ENCODE measurements at places on chromosomes 3 and 15.

DNA sequence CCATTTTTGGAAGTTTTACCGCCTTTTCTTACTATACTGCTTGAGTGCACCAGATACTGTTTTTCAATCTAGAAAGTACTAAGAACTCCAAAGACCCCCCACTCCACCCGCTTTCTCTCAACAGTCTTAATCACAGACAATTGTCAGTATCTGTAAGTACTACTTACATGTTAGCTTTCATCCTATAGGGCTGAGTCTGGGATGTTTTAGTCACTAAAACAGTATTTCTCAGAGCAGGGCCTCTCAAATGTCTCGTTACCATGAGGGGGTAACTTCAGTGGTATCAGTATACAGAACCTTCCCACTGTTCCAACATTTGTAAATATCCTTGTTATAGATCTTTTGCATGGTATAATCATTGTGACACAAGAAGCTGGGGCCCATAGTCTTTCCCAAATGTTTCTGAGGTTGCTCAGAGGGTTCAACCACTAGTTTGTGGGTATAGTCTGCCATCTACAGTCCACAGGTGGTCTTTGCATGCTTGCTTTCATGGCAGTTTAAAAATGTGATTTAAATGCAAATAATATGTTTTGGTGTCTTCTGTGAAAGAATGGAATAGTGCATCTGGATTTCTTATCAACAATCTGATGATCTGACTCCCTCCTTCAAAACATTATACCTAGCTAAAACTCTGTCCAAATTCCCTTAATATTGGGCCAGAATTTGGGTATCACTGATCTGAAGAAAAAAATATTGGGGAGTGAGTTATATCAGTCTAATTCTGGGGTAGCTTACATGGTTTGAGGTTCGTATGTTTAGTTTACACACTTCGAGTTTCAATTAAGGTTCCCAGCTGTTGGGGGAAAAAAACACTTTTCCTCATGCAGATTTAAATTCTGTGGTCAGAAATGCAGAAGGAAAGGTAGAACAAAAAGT, 18.0 kb upstream of the DNAJC13 start:
- DNase-seq, result peak; percentile 60

- DNase-seq, result no peak
These were observed 72.4 kb upstream of the BBX start for GRCh38 chr3:107450254-107450893.

- DNase-seq, result no peak
These were observed 47.5 kb downstream of the CFAP92 start for GRCh38 chr3:128946411-128946810.

DNA sequence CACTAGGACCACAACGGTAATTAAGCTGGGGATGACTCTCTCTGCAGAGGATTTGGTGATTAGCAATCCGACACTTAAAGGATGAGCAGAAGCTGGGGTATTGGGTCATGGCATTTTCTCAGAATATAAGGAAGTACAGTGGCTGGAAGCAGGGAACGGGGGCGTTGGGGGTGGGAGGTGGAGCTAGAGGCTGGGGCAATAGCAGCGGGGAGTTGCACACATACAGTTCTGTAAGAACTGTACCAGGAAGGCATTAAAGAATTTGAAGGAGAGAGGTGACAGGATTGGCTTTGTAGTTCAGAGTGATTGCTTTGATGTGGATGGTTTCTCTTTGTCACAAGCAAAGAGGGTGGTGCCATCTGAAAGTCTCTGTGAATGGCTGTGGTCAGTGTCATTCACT, 28.2 kb downstream of the PSMD6 start:
- DNase-seq, result no peak

DNA sequence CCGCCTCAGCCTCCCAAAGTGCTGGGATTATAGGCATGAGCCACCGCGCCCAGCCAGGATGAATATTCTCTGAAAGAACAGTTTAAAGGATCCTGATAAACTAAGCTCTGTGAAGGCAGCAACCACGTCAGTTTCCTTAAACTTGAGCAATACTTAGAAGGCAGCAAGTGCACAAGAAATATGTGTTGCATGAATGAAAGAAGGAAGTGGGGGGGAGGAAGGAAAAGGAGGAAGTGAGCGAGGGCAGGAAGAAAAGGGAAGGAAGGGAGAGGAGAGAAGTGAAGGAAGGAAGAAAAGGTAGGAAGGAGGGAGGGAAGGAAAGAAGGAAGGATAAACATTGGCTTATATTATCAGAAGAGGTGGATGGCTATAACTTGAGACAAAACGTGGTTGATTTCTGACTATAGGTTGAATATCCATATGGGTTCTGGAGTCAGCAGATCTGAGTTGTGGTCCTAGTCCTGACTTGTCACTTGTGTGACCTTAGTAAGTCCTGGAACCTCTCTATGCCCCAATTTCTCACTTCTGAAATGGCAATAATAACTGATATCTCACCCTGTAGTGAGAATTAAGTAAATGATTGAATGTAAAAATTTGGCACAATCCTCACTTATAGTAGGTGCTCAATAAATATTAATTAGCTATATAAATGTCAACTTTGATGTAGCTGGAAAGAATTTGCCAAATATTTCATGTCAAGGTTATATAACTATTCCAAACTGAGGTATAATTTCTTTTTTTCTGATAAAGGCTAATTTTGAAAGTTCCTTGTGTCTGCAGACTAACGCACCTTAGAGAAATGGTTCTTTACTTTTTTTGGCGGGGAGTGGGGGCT, 12.0 kb upstream of the SEMA4B start:
- DNase-seq, result no peak

- DNase-seq, result no peak
These were observed 11.4 kb upstream of the PRR20G start for GRCh38 chr3:127299276-127299675.

DNA sequence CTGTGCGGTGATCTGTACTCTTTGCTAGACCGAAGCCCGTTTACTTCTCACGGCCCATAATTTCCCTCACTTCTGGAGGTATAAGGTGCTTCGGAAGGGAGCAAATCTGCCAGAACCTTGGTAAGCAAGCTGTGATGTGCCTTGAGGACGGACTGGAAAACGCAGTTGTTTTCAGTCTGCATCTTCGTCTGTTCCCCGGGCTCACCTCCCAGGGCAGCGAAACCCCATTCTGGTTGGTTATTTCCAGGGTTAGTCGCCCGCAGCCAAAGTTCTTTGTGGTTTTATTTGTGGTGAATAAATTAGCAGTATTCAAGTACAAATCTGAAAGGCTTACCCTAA, 401 bp downstream of the RAMAC start:
- peak; percentile 4 for DNase-seq

DNA sequence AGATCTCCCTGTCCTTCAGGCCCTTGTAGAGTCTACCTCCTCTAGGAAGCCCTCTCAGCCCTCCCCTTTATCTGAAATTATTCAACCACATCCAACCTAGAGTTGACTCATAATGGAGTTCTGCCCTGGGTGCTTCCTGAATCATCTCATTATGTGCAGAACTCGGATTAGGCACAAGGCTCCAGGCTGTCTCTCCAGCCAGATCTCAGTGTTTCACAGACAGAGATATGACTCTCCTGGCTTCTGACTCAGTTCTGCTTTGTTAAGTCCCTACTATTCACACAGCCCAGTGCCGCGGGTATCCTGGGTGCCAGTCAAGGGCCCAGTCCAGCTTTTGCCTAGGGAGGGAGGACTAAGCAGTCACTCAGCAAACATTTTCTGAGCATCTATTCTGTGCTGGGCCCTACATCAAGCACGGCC, 9.3 kb downstream of the STRA6 start:
- no peak for DNase-seq

- no peak for DNase-seq
These were observed 36.3 kb downstream of the SCN11A start for GRCh38 chr3:39015418-39015817.

GRCh38 chr3:179321668-179322285, 1.1 kb upstream of the ZNF639 start:
- DNase-seq, result peak; percentile 48

- no peak for DNase-seq
These were observed 36.7 kb upstream of the ADPGK start for GRCh38 chr15:72820278-72820677.

GRCh38 chr3:12579905-12580304, 23.0 kb downstream of the MKRN2 start:
- no peak for DNase-seq

GRCh38 chr3:107954845-107955244, 136.0 kb downstream of the CD47 start:
- no peak for DNase-seq

DNA sequence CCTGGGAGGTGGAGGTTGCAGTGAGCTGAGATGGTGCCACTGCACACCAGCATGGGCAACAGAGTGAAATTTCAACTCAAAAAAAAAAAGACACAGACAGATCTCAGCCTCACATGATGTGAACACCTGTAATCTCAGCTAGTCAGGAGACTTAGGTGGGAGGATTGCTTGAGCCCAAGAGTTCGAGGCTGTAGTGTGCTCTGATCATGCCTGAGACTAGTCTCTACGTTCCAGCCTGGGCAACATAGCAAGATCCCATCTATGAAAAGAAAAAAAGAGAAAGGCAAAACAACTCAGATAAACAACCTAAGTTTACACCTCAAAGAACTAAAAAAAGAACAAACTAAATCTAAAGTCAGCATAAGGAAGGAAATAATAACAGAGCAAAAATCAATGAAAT, 11.0 kb downstream of the SCAPER start:
- DNase-seq, result no peak

GRCh38 chr3:197286678-197287077, 11.7 kb downstream of the DLG1 start:
- DNase-seq, result no peak

DNA sequence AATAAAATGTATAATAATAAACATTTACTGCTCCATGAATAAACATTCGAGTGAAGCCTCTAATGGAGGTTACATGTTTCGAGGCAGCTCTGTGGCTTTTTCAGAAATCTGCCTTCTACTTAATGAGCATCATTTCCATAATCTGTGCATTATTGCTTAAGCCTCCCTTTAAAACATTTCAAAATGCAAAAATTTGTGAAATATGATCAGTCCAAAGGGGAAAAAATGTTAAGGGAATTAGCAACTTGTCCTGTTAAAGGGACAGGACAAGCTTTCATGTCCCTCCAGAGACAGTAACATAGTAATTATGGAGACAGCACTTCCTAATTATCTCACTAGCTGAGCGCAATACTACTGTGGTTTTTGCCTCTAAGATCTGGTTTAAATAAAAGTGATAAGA, 886.6 kb upstream of the CFAP20DC start:
- no peak for DNase-seq

GRCh38 chr3:45730409-45731154, 41.4 kb downstream of the SACM1L start:
- DNase-seq, result no peak

DNA sequence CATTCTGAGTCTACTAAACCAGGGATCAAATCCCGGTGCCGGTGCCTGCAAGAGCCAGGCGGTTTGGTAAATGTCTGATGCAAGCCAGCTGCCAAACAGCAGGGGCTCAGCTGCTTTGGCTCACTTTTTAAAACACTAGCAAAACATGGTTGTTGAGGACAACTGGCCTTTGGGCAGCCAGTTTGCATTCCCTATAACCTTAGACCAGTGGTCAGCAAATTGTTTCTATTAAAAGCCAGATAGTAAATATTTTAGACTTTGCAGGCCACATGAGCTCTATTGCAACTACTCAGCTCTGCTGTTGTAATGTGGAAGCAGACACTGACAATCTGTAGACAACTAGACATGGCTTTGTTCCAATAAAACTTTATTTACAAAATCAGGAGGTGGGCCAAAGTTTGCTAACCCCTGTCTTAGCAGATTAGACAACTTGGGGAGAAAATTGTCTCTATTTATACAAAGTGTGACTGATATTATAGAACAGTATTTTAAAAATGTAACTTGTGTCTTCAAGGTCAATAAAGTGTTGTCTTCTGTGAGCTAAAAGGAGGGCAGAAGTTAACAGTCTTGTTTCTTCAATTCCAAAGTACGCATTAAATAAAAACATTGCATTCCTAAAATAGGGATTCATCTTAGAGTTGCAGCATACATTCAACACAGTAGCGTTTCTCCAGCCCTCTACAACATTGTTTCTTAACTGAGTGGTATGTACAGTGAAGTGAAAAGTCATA, 67.6 kb downstream of the SSUH2 start:
- peak; percentile 97 for DNase-seq

- DNase-seq, result no peak
These were observed 42.5 kb downstream of the TRAK1 start for GRCh38 chr3:42133500-42134298.

- peak; percentile 90 for DNase-seq
These were observed 388.0 kb downstream of the ZBTB20 start for GRCh38 chr3:114758831-114759699.

DNA sequence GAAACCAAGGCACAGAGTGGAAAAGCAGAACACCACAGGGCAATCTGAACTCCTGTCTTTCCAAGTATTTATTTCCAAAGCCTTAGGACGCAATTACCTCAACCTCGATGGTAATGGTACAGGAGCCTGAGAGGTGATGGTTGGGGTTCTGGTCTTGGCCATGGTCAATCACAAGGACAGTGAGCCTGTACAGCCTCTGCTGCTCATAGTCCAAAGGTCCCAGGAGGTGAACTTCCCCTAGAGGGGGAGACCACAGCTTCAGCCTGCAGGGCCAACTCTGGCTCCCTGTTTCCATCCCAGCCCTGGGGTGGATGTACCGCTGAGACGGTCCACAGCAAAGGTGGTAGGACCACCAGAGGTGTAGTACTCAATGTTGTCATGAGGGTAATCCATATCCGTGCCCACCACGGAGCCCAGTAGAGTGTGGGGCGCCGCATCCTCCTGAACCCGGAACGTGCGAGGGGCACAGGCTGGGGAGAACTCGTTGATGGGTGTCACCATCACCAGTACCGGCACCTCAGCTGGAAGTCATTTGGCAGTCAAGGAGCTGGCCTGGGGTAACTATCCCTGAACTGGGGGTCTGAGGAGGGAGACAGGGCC, 6.1 kb downstream of the CDHR4 start:
- DNase-seq, result no peak

GRCh38 chr15:90067181-90067952, 34.9 kb downstream of the IDH2 start:
- DNase-seq, result no peak

GRCh38 chr3:122691195-122691594, 10.6 kb downstream of the PARP14 start:
- peak; percentile 12 for DNase-seq

GRCh38 chr3:151276687-151277042, 1.7 kb downstream of the P2RY14 start:
- no peak for DNase-seq

DNA sequence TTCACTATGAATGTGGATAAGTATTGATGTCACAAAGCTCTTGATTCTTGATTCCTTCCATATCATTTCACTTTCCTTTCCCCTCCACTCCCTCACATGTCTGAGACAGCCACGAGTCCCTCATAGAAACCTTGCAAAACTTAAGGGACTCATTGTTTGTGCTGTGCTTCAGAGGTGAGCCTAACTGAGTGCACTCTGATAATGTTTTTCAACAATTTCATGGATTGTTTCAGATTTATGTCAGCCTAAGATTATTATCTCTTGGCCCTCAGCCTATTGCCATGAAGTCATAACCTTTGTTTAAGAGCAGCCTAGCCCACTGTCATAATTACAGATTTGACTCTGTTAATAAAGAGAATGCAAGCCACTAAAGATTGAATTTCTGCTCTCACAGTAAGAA, 363.6 kb downstream of the MECOM start:
- DNase-seq, result no peak

- DNase-seq, result peak; percentile 76
These were observed 401.5 kb downstream of the ZBTB20 start for GRCh38 chr3:114745322-114746240.

GRCh38 chr3:138394156-138394555, 40.3 kb upstream of the ESYT3 start:
- DNase-seq, result no peak

GRCh38 chr3:119939077-119939476, 155.2 kb downstream of the GSK3B start:
- DNase-seq, result no peak

Measured in fibroblast of gingiva (primary cell).